ENCODE measurements at places on chromosomes 12 and 14. TPM values are rescaled to one million over a fixed set of nuclear protein-coding genes. Genes with fewer than 3 reads are reported as not detected.

SLC4A8 gene
- 0.60 TPM for total RNA-seq

SERPINA12 gene
- not detected for total RNA-seq

GYS2 gene
- total RNA-seq: not detected

NOVA1 gene
- not detected for total RNA-seq

SLC10A1 gene
- total RNA-seq: not detected

GALNT6 gene
- 8.5 TPM for total RNA-seq

GRIP1 gene
- not detected for total RNA-seq

SUSD6 gene
- total RNA-seq: 11.3 TPM

RNASE3 gene
- not detected for total RNA-seq

VDR gene
- total RNA-seq: not detected

TAMALIN gene
- 26.4 TPM for total RNA-seq

- DNase-seq: no peak
These were observed 7.3 kb upstream of the EDDM3B start for GRCh38 chr14:20760950-20761349.

- DNase-seq: peak; percentile 77
These were observed 257.1 kb downstream of the SSPN start for GRCh38 chr12:26452511-26452910.

- DNase-seq: no peak
These were observed 7.8 kb downstream of the RASAL1 start for GRCh38 chr12:113127791-113128199.

- no peak for DNase-seq
These were observed 273.0 kb upstream of the SFSWAP start for GRCh38 chr12:131437706-131438492.

GRCh38 chr12:70402597-70402996, 36.5 kb downstream of the KCNMB4 start:
- no peak for DNase-seq

- DNase-seq: no peak
These were observed 268.2 kb downstream of the SOX5 start for GRCh38 chr12:23681237-23681636.

GRCh38 chr12:41967668-41968500, 176.8 kb downstream of the GXYLT1 start:
- peak; percentile 37 for DNase-seq

DNA sequence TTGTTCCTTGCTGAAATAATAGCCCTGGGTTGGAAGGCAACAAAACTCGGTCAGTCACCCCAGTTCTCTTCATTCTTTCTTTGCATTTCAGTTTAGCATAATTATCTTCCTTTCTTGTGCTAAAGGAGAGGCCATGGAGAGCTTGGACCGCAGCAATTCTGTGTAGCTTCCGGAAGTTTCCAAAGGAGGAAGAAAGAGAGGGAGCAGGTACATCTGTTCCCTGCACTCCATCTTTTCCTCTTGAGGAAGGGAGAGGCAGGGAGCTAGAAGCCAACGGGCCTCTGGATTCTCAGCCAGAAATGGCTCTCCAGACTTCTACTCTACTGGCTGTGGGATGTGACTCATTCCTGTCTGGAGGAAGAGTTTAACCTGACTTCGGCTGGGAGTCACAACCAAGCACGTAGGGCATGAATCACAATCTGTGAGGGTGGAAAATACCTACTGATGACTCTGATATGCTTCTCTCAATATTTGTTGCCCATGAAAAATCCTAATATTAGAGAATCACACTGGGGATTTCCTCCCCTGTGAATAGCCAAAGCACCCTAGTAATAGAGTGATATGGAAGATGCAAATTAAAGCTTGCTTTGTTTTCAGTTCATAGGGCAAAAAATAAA, 17.0 kb downstream of the ANO6 start:
- peak; percentile 80 for DNase-seq

DNA sequence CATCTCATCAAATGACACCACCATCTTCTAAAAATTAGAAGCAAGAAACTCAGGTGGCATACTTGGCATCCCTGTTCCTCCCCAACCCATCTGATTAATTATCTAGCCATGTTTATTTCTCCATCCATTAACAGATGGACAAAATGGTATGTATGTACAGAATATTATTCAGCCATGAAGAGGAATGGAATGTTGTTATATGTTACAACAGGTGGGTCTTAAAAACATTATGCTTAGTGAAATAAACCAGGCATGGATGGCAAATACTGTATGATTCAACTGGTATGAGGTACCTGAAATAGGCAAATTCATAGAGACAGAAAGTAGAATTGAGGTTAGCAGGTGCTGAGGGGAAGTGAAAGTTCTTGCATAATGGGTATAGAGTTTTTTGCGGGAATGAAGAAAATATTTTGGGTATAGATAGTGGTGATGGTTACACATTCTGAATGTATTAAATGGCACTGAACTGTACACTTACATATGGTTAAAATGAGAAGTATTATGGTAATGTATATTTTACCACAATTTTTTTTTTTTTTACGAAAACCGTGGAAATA, 17.5 kb downstream of the YY1 start:
- no peak for DNase-seq

DNA sequence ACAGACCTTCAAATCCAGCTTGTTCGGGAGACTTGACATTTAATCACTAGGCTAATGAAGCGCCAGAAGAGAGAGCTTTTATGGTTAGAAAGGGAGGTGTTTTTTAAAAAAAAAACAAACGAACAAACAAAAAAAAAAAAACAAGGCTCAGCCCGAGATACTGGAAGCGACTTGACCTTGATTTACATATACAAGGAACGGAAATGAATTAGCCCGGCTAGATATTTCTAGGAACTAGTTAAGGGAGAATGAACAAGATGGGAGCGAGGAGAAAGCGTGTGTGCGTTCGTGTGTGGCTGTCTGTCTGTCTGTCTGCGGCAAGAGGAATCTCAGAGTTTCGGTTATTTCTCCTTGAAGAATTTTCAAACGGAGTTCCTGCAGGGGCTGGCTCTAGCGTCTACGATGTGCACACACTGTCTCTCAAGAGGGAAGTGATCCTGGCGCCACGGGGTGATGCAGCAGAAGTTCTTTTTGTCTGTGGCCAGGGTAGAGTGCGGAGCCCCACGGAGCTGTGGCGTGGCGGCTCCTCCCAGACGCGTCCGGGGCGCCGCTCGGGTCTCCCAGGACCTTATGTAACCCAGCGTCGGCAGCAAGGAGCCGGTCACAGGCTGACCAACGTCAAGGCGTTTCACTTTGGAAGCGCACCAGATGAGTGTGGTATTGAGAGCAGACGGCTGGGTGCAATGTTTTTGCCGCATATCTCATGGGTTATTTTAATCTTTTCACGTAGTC, 18.8 kb downstream of the SOCS2 start:
- DNase-seq: peak; percentile 46

GRCh38 chr12:89936631-89937030, 228.0 kb upstream of the ATP2B1 start:
- DNase-seq: no peak

GRCh38 chr14:22497144-22497423, 91.9 kb downstream of the DAD1 start:
- no peak for DNase-seq

Data from lung microvascular endothelial cell (primary cell).